ENCODE measurements at places on chromosomes 7 and 10. TPM values are rescaled to one million over a fixed set of nuclear protein-coding genes. Genes with fewer than 3 reads are reported as not detected.
A peak's percentile ranks its signal among the peaks of the same experiment; 100 is the strongest.

- H3K27me3 ChIP-seq = no peaks in the 10 kb centered on the region
- no peak overlapping the region for H3K4me3 ChIP-seq
- peak; percentile 83 for DNase-seq
- H3K27ac ChIP-seq = peak overlapping the region; percentile 90
- H3K36me3 ChIP-seq = no peaks in the 10 kb centered on the region
Measured at GRCh38 chr10:3873728-3874461, 88.9 kb upstream of the KLF6 start.

- H3K27me3 ChIP-seq = no peaks in the 10 kb centered on the region
- DNase-seq = no peak
Measured at GRCh38 chr7:120254845-120255244, 18.1 kb upstream of the KCND2 start.

GRCh38 chr7:12031638-12032037, 179.5 kb upstream of the TMEM106B start:
- no peak for DNase-seq
- H3K4me1 ChIP-seq = no peaks in the 10 kb centered on the region
- no peaks in the 10 kb centered on the region for H3K27me3 ChIP-seq
- no peaks in the 10 kb centered on the region for H3K36me3 ChIP-seq

GRCh38 chr10:109892931-109893330, 30.4 kb downstream of the XPNPEP1 start:
- H3K4me1 ChIP-seq = peaks cover 9% of the 10 kb centered on the region
- H3K4me3 ChIP-seq = no peak overlapping the region
- no peak overlapping the region for H3K27ac ChIP-seq
- no peak for DNase-seq

GRCh38 chr10:120727001-120727400, 124.2 kb upstream of the WDR11 start:
- H3K27me3 ChIP-seq = no peaks in the 10 kb centered on the region
- DNase-seq = no peak
- H3K27ac ChIP-seq = no peak overlapping the region
- H3K36me3 ChIP-seq = no peaks in the 10 kb centered on the region
- no peak overlapping the region for H3K4me3 ChIP-seq

GRCh38 chr10:11724938-11725776, 17.0 kb upstream of the ECHDC3 start:
- H3K4me1 ChIP-seq = peaks cover 3% of the 10 kb centered on the region
- H3K36me3 ChIP-seq = no peaks in the 10 kb centered on the region
- peak; percentile 60 for DNase-seq
- H3K27ac ChIP-seq = no peak overlapping the region
- H3K4me3 ChIP-seq = no peak overlapping the region

- DNase-seq = no peak
- no peaks in the 10 kb centered on the region for H3K36me3 ChIP-seq
- no peak overlapping the region for H3K27ac ChIP-seq
- no peak overlapping the region for H3K4me3 ChIP-seq
- no peaks in the 10 kb centered on the region for H3K4me1 ChIP-seq
Measured at GRCh38 chr7:103031024-103031423, 43.6 kb downstream of the FBXL13 start.

DNA sequence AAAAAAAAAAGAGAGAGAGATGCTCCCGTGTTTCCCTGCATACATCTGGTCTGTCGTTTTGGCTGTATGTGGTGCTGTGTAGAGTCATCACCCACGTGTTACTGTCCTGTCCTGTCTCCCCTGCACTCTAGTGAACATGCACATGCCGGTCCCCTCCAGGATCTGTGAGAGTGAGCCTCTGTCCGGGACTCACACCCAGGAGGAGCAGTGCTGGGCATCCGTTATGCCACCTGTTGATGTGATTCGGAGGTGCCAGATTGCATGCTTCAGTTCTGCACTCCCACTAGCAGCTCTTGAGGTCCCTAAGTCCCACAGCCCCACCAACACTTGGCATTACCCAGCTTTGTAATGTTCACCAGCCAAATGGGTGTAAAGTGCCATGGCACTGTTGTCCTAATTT, 16.4 kb downstream of the GHRHR start:
- H3K27me3 ChIP-seq = no peaks in the 10 kb centered on the region
- no peak overlapping the region for H3K4me3 ChIP-seq
- H3K36me3 ChIP-seq = no peaks in the 10 kb centered on the region
- no peak for DNase-seq
- H3K4me1 ChIP-seq = peaks cover under 1% of the 10 kb centered on the region

The HECW1 gene
- total RNA-seq = 0.21 TPM
